ENCODE measurements at places on chromosomes 5 and 9. TPM values are rescaled to one million over a fixed set of nuclear protein-coding genes. Genes with fewer than 3 reads are reported as not detected.

SLC6A7 gene
- total RNA-seq = 0.06 TPM

PCDHGC4 gene
- total RNA-seq = 9.6 TPM

ABL1 gene
- total RNA-seq = 58.0 TPM

PRRC1 gene
- 42.9 TPM for total RNA-seq

AGGF1 gene
- 29.7 TPM for total RNA-seq

ENTREP1 gene
- total RNA-seq = 6.5 TPM

TRIM7 gene
- total RNA-seq = 5.5 TPM

DBN1 gene
- total RNA-seq = 113 TPM

ABO gene
- 5.1 TPM for total RNA-seq

SARDH gene
- 19.6 TPM for total RNA-seq

LAMC3 gene
- total RNA-seq = 47.9 TPM

ANKRD34B gene
- total RNA-seq = 0.18 TPM

PAPPA gene
- total RNA-seq = 6.8 TPM

ARID3C gene
- 0.12 TPM for total RNA-seq

FOXE1 gene
- not detected for total RNA-seq

CDX1 gene
- 0.18 TPM for total RNA-seq

CANX gene
- 650 TPM for total RNA-seq

GAPT gene
- total RNA-seq = 1.2 TPM
